NCI-H524 (cell line): ENCODE measurements at places on chromosomes 5 and 9.

- DNase-seq: no peak
Observed at GRCh38 chr9:136619742-136620440, 42.8 kb upstream of the EGFL7 start.

DNA sequence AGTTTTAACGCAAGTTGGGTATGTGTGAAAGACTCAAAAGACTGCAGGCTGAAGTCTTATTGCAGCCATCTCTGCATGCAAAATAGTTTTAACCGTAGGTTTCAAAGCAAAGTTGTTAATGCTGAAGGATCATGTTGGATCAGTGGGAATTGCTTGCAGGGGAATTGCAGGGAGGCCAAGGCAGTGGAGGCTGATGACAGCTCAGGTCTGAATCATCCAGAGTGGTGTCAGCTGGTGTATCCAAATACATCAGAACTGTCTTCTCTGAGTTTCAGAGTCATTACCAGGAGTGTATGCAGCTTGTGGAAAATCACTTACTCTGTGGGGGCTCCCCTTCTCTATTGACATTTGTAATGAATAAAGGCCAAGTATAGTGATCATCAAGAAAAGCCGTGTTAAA lies 435.7 kb downstream of the SH3GL2 start:
- DNase-seq: no peak

DNA sequence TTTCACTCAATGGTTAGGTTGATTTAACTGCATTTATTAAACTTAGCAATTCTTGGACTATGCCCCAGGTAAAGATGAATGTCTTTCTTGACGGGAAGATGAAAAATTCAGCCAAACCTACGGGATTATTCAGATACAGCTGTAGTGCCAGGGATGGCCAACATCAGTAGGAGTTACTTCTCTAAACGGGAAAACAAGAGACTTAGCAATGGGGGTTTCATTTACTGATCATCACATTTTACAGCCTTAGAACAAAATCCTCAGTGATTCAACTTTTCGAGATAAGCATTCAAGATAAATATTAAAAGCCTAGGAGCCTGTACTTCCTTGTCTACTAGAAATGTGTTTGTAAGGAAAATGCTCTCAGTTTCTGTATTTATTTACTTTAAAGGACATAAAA lies 46.1 kb downstream of the S1PR3 start:
- DNase-seq: no peak

DNA sequence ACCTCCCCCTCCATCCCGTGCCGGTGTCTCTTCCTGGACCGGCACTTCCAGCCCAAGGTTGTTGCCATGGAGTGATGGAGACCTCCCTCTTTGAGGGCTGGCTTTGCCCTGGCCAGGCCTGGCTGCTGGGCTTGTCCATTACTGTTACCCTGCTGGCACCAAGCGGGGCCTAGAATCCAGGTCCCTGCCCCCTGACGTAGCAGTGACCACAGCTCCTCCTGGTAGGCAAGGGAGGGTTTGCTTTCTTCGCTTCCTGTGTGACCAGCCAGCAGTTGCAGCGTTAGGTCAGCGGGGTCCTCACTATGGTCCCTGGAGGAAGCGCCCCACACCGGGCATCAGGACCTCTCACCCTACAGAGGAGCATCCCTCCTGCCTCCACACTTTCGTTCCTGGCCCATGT lies 146.7 kb upstream of the COL5A1 start:
- no peak for DNase-seq

GRCh38 chr5:74822288-74822687 lies 43.9 kb downstream of the FAM169A start:
- no peak for DNase-seq
